ENCODE measurements at places on chromosomes 7 and 10.
A peak's percentile ranks its signal among the peaks of the same experiment; 100 is the strongest.

- peak; percentile 76 for DNase-seq
These were observed 148.1 kb downstream of the SLIT1 start for GRCh38 chr10:97037365-97038361.

DNA sequence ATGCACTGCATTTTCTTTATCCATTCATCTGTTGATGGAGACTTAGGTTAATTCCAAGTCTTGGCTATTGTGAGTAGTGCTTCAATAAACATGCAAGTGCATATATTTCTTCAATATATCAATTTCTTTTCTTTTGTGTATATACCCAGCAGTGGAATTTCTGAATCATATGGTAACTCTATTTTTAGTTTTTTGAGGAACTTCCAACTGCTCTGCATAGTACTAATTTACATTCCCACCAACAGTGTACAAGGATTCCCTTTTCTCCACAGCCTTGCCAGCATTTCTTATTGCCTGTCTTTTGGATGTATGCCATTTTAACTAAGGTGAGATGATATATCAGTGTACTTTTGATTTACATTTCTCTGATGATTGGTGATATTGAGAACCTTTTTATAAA, 145.2 kb downstream of the LYZL1 start:
- DNase-seq = no peak

DNA sequence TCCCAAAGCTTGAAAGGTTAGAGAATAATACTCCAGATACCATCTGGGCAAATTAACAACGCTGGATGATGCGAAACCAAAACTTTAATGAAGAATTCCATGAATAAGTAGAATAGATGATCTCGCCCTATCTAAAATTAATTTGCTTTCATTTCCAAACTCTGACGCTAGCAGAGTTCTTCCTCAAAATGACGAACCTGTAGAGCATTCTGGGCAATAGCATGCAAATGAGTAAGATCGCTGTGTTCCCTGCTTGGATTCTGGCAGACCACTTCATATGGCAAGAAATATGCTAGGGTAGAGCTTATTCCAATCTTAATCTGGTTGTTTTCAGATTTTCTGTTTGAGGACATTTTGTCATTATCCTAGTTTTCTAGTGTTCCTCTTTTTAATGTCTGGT, 36.1 kb upstream of the SMNDC1 start:
- DNase-seq = peak; percentile 29

DNA sequence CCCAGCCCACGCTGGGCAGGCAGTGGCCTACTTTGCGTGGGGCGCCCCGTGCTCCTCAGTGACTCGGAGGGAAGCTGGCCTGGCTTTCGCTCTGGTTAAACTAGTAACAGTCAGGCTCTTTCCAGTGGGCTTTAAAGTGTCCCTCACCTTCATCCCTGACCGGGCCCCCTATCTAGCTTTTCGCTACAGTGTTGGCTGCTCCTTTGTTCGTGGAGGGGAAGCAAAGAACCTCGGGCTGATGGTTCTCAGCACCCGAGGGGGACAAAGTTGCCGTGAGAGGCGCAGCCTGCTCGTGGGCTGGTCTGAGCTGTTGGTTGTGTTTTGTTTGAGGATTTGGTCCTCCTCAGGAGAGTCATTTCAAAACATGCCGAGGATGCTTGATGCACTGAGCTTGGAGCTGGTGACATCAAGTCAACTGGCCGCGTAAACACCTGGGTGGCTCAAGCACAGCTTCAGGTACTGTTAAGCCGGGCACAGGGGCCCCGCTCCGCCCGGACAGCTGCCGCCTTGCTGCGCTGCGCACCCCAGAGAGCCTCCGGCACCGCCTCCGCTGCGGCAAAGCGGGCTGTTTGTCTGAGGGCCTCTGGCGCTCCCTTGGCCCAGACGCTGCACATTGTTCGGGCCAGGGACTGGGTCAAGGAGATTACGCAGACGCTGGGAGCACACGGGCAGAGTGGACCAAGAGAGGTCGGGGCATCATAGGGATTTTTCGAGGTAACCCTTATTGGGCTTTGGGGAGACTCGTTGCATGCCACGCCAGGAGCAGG, 1.6 kb downstream of the DLX6 start:
- DNase-seq = no peak

DNA sequence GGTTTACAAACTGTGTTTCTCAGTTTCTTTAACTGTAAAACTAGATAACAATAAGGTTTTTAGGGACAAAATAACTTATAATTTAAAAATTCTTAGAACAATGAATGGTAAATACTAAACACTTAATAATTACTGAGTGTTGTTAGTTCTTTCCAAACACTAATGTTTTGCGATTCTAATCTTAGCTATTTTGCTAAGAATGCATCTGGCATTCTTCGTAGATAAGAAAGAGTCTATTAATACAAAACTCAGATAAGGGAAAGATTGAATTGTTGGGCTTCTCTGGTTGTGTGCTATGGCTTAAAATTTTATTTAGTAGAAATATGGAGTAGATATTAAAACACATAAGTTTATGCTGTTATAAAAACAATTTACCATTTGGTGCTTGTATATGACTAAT, 45.4 kb downstream of the TMEM229A start:
- DNase-seq = no peak

GRCh38 chr7:35253460-35253709, 515 bp downstream of the TBX20 start:
- DNase-seq = no peak

- no peak for DNase-seq
These were observed 34.8 kb upstream of the SH2D4B start for GRCh38 chr10:80502621-80503583.

- DNase-seq = no peak
These were observed 10.3 kb upstream of the ZC3HAV1L start for GRCh38 chr7:139046143-139046542.

DNA sequence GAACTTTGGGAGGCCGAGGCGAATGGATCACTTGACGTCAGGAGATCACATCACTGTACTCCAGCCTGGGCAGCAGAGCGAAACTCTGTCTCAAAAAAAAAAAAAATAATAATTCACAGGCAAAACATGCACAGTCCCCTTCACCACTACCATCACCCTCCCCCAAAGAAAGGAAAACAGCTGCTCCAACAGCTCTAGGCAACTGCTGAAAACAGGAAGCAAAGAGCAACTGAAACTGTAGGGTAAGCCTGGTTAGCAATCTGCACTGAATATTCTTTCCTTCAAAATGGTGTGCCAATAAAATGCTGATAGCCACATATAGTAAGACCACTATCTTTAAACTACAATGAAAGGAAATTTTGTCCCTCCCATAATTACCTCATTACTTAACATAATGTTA, 11.8 kb downstream of the NT5C2 start:
- DNase-seq = no peak

DNA sequence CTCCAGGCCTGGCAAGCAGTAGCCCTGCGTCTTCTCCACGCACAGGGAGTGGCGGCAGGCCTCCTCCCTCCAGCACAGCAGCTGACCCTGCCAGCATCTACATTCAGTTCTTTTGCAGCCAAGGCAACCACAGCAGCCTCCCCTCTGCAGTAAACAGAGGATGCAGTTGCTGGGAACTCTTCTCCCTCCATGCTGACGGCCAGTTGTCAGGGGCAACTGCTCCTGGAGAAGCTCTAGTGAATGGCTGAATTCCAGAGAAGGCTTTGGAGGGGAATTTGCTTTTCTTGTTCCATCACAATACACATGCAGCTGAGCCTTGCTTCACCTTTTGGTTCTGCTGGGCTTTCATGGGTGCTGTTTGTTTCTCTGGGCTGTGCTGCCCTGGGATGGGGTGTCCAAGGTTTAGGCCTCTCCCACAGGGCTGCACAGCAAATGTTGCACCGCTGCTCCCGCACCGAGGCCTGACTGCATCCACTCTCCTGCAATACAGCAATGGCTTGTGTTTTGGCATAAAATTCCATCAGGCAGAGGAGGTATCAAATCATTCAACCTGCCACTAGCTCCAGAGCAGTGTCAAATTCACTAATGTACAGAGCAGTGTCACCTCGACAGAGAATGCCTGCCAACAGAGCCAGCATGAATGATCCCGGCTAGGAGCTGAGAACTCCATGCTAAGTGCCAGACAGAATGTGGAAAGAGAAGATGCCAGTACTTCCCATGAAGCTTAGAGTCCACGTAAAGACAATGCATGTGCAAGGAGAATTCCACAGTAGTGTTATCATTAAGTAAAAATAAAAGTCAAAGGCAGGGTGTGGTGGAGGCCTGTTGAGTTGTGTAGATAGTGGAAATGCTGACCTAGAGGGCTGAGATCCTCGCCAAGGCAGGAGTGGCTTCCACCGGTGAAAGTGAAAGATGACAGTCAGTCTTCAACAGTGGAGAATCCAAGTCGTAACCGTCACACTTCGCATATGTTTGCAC, 399.6 kb downstream of the DPP6 start:
- DNase-seq = no peak

GRCh38 chr10:95261926-95262325, 28.9 kb downstream of the PDLIM1 start:
- no peak for DNase-seq

DNA sequence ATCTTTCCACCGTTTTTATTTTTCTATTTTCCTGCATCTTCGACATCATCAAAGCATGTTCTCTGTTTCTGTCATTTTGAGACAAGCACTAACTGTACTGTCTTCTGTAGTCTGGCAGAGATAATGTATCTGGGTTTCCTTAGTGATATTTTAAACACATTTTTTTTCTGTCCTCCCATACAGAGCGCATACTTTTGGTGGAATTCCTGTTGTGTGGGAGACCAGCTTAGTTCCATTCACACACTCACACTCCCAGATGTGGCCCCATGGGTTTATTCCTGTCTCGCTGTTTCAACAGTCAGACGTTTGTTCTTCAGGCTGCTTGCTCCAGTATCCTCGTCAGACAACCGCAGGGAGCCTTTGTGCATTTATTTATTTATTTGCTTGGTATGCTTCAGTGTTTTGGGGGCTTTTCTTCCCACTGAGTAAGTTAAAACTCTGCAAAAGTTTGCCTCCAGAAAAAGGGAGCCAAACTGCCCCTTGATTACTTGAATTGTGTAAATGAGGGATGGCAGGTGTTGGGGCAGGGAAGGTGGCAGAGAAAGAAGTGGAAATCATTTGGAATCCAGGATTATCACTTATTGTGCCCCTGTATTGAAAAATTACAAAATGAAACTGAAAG, 456.8 kb upstream of the KLF6 start:
- peak; percentile 99 for DNase-seq

GRCh38 chr10:22349755-22350154, 4.5 kb downstream of the SPAG6 start:
- no peak for DNase-seq

DNA sequence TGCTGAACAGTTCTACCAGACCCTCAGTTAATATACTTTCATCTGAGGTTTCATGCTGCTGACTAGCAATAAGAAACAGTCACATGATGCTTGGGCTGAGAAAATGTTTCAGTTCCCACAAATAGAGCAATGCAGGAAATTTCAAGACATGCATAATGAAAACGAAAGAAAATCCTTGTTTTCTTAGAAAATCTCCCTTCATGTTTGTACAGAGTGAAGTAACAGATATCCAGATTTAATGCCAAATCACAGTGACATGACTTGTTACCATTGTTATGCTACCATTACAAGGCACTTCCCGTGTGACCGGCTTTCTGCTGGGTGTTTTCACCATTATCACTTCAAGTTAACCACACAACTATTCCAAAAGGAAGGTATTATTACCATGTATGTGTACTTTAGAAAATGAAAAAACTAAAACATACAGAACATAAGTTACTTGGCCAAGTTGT, 121.7 kb downstream of the DOCK4 start:
- DNase-seq = no peak

DNA sequence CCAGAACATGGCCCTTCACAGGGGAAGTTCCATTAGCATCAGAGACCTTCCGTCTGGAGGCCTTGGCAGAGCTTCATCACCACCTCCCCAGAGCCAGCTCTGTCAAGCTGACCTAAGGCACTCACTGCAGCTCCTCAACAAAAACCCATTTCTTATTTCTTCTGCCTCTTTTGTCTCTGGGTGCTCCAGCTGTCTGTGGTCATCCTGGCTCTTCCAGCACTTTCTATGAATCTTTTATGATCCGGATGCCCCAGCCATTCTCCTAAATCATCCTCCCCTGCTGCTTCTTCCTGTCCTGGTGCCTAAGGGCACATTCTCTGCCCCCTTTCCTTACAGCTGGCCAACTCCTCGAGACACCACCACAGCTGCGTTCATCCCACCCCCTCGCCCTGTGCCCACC, 171.7 kb upstream of the INSYN2A start:
- no peak for DNase-seq

- DNase-seq = no peak
These were observed 662 bp downstream of the POLR3A start for GRCh38 chr10:78028438-78029268.

- no peak for DNase-seq
These were observed 33.4 kb downstream of the DCLRE1A start for GRCh38 chr10:113820507-113820906.

DNA sequence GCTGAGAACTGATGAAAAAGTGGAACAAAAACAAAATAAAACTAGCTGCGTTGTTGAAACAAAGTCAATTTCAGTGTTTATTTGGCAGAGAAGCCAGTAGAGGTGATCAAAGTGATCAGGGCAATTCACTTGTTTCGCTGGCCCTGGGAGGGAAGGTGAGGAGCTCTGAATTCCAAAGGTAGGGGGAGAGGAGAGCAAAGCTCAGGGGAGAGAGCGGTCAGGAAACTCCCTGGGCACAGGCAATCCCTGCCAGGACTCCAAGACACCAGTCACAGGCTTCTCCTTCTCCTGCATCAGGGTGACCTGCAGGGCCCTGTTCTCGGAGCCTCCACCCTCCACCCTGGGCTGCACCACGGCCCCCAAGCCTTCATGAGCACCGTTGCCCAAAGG, 6.8 kb upstream of the KIAA1217 start:
- no peak for DNase-seq
